ENCODE measurements at places on chromosomes 12 and 14. TPM values are rescaled to one million over a fixed set of nuclear protein-coding genes. Genes with fewer than 3 reads are reported as not detected.
A peak's percentile ranks its signal among the peaks of the same experiment; 100 is the strongest.

- no peak overlapping the region for H3K27ac ChIP-seq
- no peak for DNase-seq
- no peak overlapping the region for H3K4me3 ChIP-seq
- peaks cover 7% of the 10 kb centered on the region for H3K4me1 ChIP-seq
- peaks cover 27% of the 10 kb centered on the region for H3K36me3 ChIP-seq
- H3K27me3 ChIP-seq: no peaks in the 10 kb centered on the region
Measured at GRCh38 chr14:69772082-69773017, 5.4 kb downstream of the SRSF5 start.

- no peak for DNase-seq
- no peak overlapping the region for H3K27ac ChIP-seq
- no peaks in the 10 kb centered on the region for H3K27me3 ChIP-seq
- no peak overlapping the region for H3K4me3 ChIP-seq
- H3K4me1 ChIP-seq: no peaks in the 10 kb centered on the region
- no peaks in the 10 kb centered on the region for H3K36me3 ChIP-seq
Measured at GRCh38 chr12:112518365-112518735, 99.6 kb downstream of the PTPN11 start.

DNA sequence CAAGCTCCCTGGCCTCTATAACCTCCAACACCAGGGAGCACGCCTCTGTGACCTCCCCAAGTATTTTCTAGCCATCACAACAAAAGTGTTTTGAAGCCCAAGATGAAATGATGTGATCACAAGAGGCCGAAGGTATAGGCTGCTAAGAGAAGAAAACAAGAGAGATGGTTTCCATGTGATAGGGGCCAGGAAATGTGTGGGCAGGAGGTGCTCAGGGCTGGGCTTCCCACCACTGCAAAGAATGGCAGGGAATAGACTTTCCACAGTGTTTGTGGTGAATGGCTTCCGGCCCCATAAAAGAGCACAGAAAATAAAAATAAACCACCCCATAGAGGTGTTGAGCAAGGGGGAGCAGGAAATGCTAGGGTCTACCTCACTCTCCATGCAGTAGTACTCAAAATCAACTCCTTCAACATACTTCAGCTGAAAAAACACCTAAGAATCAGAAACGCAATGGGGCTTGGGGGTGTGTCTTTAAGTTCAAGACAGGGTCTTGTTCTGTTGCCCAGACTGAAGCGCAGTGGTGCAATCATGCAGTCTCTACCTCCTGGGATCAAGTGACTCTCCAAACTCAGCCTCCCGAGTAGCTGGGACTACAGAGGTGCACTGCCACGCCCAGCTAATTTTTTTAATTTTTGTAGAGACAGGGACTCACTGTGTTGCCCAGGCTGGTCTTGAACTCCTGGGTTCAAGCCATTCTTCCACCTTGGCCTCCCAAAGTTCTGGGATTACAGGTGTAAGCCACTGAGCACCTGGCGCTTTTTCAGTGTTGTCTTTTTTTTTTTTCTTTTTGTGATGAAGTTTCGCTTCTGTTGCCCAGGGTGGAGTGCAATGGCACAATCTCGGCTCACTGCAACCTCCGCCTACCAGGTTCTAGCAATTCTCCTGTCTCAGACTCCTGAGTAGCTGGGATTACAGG lies 27.1 kb downstream of the DAD1 start:
- H3K27ac ChIP-seq: peak overlapping the region; percentile 70
- peak; percentile 63 for DNase-seq
- H3K36me3 ChIP-seq: peaks cover 10% of the 10 kb centered on the region
- H3K27me3 ChIP-seq: no peaks in the 10 kb centered on the region
- H3K4me3 ChIP-seq: no peak overlapping the region

DNA sequence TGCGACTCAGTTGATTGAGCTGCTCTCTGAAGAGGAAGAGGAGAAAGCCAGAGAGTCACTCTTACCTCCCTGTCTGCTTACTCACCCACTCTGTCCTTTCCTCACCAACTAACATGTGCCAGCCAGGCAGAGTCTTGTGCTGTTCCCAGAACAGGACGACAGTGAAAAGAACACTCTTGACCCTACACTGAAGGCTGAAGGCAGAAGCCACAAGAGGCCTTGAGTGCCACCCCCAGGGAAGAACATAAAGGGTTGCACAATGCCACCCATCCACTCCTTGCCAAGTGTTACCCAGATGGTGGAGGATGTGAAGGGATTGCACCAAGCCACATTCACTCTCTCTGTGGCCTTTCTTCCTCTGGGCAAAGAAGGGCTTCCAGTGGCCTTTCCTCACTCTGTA lies 12.8 kb downstream of the ABHD4 start:
- no peak overlapping the region for H3K4me3 ChIP-seq
- H3K4me1 ChIP-seq: peaks cover 2% of the 10 kb centered on the region
- no peaks in the 10 kb centered on the region for H3K27me3 ChIP-seq
- DNase-seq: no peak
- no peak overlapping the region for H3K27ac ChIP-seq

GRCh38 chr12:2057041-2057794 lies 4.4 kb downstream of the CACNA1C start:
- H3K4me1 ChIP-seq: no peaks in the 10 kb centered on the region
- DNase-seq: peak; percentile 72
- peaks cover 8% of the 10 kb centered on the region for H3K27me3 ChIP-seq
- no peak overlapping the region for H3K4me3 ChIP-seq
- H3K27ac ChIP-seq: no peak overlapping the region

DNA sequence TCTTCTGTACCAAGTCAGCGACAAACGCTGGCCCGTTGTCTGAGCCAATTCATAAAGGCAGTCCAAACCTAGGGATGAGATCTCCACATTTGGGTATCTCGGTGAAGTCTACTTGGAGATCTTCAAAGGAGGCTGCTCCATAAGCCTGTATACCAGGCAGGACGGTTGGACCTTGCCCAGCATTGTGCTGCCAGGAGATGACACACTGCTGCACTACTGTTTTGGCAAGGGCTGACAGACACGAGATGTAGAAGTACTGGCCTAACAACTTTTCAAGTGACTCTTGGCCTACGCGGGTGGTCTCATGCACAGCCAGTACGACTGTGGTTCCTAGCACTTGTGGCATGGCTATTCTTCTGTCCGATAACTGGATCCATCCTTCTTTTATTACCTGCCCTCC lies 135.3 kb downstream of the SLC38A6 start:
- H3K4me3 ChIP-seq: no peak overlapping the region
- H3K36me3 ChIP-seq: no peaks in the 10 kb centered on the region
- H3K27me3 ChIP-seq: no peaks in the 10 kb centered on the region
- no peak for DNase-seq
- no peaks in the 10 kb centered on the region for H3K4me1 ChIP-seq

GRCh38 chr14:26913786-26914185 lies 316.0 kb upstream of the NOVA1 start:
- no peak overlapping the region for H3K4me3 ChIP-seq
- no peak for DNase-seq
- H3K27me3 ChIP-seq: no peaks in the 10 kb centered on the region
- H3K36me3 ChIP-seq: no peaks in the 10 kb centered on the region
- no peaks in the 10 kb centered on the region for H3K4me1 ChIP-seq

- DNase-seq: no peak
- H3K36me3 ChIP-seq: no peaks in the 10 kb centered on the region
- H3K27me3 ChIP-seq: no peaks in the 10 kb centered on the region
Measured at GRCh38 chr12:18570543-18570942, 167.3 kb downstream of the PLCZ1 start.

LIN7A gene
- 0.27 TPM for polyA plus RNA-seq

PGF gene
- polyA plus RNA-seq: 3.2 TPM

DAO gene
- not detected for polyA plus RNA-seq

KRT1 gene
- polyA plus RNA-seq: not detected

SLC7A7 gene
- 697 TPM for polyA plus RNA-seq

FZD10 gene
- not detected for polyA plus RNA-seq

GLS2 gene
- 1.1 TPM for polyA plus RNA-seq
